IPS DF 6.9 (cell line): ENCODE measurements at places on chromosomes 3 and 15.

DNA sequence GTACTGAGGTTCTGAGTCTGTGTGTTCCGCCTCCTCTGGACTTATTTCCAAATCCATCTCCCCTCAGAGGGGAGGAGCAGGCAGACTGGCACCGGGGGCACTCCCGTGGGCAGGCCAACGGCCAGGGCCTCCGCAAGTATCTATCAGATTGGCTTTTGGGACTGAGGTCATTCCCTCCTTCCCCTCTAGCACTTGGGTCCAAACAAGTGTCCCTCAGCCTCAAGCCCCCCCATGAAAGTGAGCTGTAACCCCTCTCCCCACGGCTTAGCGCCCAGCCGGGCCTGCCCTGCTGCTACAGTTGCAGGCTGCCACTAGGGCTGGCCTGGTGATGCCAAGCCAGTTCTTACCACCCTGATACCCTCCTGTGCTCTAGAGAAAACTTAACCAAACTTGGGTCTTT lies 17.4 kb downstream of the ITGA11 start:
- DNase-seq = no peak

DNA sequence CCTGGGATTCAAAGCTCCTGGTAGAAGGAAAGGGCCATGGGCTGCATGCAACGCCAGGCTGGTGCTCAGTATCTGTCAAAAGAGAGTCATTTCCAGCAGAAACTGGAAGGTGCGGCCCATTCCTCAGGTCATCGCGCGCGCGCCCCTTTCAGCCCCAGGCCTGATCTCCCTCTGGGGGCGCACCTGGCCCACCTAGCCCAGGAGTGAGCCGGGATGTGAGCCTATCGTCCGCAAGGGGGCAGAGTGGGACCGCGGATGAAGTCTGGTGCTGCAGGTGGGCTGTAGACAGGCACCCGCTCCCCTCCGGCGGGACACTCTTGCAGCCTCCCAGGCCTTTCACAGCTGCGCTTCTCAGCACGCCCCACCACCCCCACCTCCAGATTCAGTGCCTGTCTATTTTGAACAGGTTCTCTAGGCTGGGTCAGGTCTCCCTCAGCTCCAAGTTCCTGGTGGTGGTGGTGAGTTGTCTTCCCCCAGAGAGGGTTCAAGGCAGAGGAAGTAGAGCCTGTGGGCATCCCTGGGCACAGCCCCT lies 5.8 kb upstream of the RPL29 start:
- peak; percentile 90 for DNase-seq

DNA sequence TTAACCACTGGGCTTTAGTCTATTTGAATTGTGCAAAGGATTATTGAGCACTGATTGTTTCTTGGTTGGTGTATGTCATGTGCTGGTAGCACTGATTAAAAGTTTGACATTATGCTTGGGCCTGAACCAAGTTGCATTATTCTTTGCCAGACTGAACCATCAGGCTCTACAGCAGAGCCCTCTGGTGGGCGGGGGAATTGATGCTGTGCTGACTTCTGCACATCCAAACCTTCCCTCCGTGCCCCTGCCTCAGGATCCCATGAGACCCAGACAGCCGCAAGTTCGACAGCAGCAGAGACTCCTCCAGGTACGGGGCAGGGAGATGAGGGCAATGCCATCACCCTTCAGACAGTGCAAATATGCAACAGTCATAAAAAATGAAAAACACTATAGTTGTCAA lies 28.4 kb upstream of the P2RY12 start:
- DNase-seq = no peak

DNA sequence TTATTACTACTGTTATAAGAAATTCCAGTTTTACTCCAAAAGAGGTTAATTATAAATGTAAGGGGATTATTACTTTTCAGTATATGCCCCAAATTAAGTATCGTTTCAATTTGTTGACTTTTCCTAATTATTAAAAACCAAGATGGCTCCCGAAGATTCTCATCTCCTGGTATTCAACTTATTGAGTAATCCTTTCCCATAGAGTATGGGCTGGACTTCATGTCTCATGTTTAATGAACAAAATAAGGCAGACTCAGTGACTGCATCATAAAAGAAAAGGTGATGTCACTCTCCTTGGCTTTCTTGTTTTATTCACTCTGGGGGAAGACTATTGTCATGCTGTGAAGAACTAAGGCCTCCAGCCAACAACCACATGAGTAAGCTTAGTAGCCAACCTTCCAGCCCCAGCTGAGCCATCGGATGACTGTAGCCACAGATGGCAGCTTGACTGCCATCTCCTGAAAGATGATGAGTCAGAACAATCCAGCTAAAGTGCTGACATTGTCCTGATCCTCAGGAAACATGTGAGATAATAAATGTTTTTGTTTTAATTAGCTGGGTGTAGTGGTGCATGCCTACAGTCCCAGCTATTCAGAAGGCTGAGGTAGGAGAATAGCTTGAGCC lies 17.3 kb downstream of the IGF2BP2 start:
- no peak for DNase-seq

- DNase-seq = no peak
Observed at GRCh38 chr3:110381992-110382391, 689.6 kb upstream of the NECTIN3 start.

- DNase-seq = no peak
Observed at GRCh38 chr3:46484388-46484787, 13.4 kb upstream of the RTP3 start.

DNA sequence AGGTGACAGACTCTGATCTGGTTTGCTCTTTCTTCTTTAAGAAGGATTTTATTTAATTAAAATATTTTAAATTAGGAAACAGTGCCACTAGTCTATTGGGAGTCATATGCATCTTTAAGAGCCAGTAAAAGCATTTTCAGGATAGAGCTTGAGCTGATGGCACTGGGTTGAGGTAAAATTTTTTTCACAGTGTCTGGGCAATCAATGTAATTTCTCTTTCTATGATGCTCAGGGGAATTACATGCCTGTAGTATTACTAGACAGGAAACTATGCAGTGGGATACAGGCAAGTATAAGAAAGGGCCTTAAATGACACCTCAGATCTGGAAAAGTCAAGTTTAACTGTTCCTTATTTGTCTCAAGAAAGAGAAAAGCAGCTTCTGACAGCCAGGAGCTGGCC lies 76.4 kb downstream of the GAP43 start:
- DNase-seq = no peak
